NCI-H1694 (cell line): ENCODE measurements at places on chromosomes 11 and 22.

- no peak for DNase-seq
Observed at GRCh38 chr11:32196137-32196536, 105.3 kb downstream of the RCN1 start.

GRCh38 chr11:12091956-12092558, 18.3 kb upstream of the MICAL2 start:
- DNase-seq: peak; percentile 14

- DNase-seq: no peak
Observed at GRCh38 chr11:34987617-34988016, 71.2 kb downstream of the PDHX start.

- no peak for DNase-seq
Observed at GRCh38 chr11:78667461-78667860, 92.8 kb upstream of the NARS2 start.

DNA sequence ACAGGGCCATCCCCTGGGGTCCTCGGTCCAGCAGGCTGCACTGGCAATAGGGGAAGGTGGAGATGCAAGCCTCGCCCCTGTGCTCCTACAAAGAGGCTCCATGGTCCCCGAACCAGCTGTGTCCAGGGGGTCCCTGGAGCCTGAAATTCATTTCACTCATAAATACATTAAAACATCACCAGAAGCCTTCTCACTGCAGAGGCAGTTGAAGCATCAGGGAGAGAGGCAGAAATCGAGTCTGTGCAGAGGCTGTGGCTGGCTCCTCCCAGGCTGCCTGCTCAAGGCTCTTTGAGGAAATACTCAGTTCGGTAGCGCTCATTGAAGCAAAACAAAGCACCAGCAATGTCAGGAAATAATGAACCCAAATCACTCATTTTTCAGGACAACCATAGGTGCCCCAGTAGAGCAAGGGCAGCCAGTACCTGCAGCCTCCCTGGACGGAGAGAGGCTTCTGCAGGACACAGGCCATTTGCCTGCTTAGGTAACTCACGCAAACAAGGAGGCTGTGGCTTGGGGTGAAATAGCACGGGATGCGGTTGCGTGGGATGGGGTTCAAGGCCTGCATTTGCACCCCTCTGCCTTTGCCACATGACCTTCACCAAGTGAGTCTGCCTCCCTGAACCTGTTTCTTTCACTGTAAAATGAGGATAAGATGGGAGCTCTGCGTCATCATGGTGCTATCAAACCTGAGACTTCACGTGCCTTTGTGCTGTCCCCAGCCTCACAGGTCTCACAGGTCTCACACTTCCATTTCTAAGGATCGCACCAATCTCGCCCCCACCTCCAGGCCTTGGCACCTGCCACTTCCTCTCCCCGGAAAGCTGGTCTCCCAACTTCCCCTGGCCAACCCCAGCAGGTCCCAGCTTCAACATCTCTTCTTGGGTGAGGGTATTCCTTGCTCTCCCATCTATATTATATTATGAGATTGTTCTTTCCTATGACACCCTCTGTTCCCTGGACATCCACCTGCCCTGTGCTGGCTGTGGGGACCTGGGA, 84.3 kb upstream of the SHISAL1 start:
- no peak for DNase-seq

DNA sequence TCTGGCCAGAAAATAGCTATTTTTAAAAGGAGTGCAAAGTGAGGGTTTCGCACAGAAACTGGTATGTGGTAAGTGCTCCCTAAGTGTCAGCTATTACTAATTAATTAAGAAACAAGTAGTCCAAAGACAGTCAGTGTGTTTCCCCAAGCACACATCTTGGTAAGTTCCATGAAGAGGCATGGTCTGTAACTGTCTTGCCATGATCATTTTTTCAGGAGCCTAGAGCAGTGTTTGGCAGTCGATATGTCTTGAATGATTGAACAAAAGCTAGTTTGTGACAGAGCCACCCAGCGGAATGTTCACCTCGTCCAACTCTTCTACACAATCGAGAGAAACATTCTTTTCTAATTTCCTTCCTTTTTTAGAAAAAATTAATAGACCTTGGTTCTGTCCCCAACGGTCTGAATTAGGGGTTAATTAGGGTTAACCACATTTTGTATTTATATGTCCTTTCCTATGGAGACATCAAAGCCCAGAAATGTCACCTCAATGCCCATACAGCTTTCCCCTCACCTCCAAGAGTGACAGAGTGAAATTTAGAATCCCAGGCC, 57.6 kb upstream of the FTH1 start:
- DNase-seq: no peak

- no peak for DNase-seq
Observed at GRCh38 chr11:4936745-4937144, 10.7 kb downstream of the OR51A4 start.

GRCh38 chr22:36052505-36052941, 23.9 kb upstream of the RBFOX2 start:
- no peak for DNase-seq

GRCh38 chr22:44493206-44493605, 4.8 kb downstream of the RTL6 start:
- DNase-seq: no peak

GRCh38 chr22:29872989-29873388, 10.0 kb upstream of the MTMR3 start:
- DNase-seq: no peak

- DNase-seq: no peak
Observed at GRCh38 chr11:109130910-109131309, 291.1 kb upstream of the C11orf87 start.

GRCh38 chr11:73194034-73194507, 24.0 kb upstream of the P2RY2 start:
- no peak for DNase-seq
